ENCODE measurements at places on chromosomes 13 and 19.

- DNase-seq = no peak
Measured at GRCh38 chr13:51043310-51043709, 67.8 kb downstream of the C13orf42 start.

DNA sequence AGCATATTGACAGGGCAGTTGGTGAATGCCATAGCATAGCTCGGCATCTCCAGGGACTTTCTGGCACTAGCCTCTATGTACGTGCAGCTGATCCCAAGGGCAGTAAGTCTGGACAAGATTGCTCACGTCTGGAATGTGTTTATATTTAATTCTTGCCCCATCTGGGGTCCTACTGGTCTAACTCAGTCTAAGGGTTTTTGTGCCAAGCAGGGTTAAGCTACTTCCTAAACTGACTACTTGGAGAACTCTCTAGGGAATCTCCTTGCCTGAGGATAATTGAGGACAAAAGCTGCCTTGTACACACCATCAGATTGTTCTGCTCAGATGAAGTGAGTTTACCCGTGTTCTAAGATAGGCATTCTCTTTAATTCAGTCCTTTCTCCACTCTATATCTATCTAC, 358.1 kb downstream of the MYO16 start:
- DNase-seq = no peak

DNA sequence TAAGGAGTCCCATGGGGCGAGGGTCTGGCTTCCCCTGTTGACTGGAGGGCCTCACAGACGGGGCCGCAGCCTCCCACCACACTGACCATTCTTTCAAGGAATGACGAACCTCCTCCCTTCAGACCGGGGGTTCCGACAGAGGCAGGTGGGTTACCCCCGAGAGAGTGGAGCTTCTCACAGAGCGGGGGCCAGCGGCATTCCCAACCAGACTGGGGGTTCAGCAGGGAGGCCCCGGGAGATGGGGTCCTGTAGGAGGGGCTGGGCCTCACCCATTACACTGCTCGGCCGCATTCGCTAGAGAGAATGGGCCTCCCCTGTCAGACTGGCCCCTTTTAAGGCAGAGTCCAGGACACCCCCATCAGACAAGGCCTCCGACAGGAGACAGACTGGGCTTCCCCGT, 15.6 kb upstream of the C2CD4C start:
- no peak for DNase-seq

DNA sequence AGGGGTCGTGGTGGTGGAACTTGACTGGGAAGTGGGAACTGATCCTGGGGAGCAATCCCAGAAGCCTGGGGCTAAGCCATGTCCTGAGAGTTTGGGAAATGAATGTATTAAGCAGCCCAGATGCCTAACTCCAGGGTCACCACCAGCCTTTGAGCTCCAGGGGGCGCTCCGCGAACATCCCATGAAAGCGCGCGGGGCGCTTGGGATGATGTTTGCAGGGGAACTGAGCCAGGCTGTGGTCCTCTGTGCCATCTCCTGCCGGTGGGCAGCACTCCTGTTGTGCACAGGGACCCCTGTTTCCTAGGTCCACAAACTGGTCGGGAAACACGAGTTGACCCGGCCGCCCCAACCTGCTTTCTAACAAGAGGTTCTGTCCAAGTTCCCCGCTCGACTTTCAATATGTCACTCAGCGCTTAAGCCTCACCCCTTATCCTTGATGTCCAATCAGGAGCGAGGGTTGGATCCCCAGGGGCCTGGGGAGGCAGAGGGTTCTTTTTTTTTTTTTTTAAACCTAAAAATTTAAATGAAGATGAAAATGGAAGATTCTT, 14.4 kb downstream of the LEUTX start:
- peak; percentile 27 for DNase-seq

- no peak for DNase-seq
Measured at GRCh38 chr13:98189841-98190505, 12.9 kb upstream of the RNF113B start.

- DNase-seq = no peak
Measured at GRCh38 chr13:90800082-90800746, 547.3 kb upstream of the MIR17HG start.

DNA sequence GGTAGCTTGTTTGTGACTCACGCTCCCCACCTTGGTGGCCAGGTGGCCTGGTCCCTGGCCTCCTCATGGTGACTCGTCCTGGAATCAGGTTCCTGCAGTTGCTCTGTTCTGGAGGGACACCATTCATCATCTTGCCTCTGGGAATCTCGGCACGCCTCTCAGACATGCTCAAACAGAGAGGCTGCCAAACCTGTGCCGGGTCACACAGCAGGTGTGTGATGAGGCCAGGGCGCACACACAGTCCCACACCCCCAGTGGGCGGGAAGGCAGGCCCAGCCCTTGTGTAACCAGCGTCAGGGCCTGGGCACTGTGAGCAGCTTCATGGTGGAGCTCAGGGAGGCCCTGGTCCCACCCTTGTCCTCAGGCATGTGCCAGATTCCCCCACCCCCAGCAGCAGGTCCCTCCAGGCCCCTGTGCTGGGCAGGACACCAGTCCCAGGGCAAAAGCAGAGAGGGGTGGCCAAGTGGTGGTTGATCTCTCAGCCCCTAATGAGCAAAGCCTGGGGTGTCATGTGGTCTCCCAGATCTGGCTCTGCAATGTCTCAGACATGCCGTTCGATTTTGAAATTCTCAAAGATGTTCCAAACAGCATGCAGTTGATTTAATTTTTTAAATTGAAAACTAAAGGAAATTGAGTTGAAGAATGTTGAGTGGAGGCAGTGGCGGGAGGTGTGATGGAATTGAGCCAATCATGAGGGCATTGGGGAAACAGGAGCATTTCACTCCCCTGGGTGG, 12.1 kb downstream of the CEBPA start:
- DNase-seq = no peak

DNA sequence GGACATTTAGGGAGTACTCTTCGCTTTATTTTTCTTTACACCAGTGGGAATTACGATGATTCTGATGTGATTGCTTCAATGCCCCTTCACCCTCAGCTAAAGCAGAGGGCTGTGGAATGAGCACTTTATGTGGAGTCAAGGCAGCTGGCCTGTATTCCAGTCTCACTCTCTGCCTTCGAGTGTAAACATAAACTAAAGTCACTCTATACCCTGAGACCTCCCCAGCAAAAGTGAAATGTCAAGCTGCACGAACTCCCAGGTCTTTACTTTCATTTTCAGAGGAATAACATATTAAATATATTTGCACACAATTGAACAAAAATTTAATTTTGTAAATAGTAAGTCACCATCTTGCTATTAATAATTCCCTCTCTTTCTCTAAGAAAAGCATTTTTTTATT, 557.1 kb downstream of the DACH1 start:
- no peak for DNase-seq

GRCh38 chr19:1532003-1532402, 8.1 kb downstream of the PLK5 start:
- DNase-seq = no peak

DNA sequence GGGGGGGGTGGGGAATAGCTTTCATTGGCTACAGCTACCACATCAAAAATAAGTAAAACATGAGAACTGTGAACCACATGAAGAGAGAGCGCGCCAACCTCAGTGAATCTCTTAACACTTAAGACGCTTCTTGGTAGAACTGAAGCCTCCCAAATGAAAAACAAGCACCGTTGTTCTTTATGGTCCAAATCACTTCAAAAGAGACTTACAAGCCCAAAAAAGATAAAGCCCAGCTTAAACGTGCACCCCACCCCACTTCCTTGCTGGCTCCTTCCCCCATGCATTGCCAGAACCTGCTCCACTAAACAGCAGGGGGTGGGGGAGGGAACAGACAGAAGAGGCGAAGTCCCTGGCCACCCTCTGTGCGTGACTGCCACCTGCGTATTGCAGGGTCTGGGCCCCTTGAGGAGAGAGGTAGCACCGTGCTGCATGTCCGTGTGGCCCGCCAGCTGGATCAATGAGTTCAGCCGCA, 479.1 kb downstream of the FOXO1 start:
- peak; percentile 67 for DNase-seq

DNA sequence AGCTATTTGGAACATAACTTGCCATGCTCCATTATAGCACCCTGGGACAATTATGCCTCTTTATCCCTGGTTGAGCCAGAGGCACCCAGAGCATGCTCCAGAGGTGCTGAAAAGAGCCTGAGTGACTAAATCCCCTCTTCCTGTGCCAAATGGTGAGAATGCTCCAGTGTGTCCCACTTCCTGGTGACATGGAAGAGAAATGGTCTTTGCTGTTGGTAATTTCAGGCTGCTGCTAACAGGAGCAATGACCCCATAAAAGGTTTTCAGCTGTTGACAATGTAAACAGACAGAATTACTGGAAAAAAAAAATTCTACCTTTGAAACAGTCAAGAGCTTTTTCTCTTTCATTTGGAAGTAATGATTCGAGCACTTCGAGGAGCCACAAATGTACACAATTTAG, 341.8 kb downstream of the FGF9 start:
- no peak for DNase-seq
